ENCODE measurements at places on chromosomes 3 and 15.

DNA sequence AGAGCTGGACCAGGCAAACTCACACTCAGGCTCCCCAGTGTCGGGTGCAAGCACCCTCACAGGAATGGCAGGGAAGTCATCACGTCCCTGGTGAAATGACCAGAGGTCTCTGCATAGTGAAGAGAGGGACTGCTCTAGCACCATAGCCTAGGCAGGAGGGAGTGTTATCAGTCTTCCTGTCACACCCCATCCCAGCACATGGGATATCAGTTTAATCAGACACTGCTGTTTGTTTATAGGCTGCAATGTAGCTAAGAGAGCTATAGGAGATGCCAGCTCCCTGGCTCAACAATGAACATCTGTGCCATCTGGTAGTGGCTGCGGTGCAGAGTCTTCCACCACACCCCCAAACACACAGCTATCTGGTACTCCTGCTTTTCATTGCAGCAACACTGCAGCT lies 776.6 kb downstream of the ZNF385D start:
- DNase-seq: no peak

- DNase-seq: no peak
These were observed 57.5 kb downstream of the RBPMS2 start for GRCh38 chr15:64717735-64718495.

DNA sequence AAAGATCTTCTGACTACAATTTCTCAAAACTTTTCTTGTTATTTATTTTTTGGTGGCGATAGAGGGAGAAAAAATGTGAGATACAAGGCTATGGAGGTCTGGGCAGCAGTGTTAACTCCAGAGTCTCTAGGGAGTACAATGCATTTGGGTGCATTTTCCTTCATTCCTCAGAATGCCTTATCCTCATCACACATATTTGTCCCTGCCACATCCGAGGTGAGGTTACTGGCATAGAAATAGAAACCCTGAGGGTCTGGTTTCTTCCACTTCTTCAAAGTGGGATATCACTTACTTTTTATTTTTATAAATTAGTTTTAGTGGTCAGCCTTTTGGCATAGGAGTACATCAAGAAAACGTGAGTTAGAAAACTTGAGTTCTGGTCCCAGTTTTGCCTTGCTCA lies 150.4 kb downstream of the TIGIT start:
- DNase-seq: no peak

GRCh38 chr3:73021301-73021835 lies 24.8 kb downstream of the PPP4R2 start:
- no peak for DNase-seq

DNA sequence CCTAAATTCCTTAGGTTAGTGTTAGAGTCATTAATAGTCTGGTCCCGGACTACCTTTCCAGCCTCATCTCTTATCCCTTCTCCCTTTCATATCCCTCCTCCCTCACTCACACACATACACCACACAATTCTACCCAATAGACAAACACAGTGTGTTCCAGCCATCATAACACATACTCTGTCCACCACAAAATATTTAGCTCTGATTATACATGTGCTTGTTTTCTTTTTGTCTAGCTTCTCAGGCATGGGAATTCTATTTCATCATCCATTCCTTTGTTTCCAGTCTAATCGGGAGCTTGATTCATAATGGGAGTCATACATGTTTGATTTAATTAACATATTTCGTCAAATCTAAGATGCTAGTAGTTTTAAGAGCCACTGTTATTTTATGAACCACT lies 161.8 kb upstream of the BFSP2 start:
- no peak for DNase-seq

DNA sequence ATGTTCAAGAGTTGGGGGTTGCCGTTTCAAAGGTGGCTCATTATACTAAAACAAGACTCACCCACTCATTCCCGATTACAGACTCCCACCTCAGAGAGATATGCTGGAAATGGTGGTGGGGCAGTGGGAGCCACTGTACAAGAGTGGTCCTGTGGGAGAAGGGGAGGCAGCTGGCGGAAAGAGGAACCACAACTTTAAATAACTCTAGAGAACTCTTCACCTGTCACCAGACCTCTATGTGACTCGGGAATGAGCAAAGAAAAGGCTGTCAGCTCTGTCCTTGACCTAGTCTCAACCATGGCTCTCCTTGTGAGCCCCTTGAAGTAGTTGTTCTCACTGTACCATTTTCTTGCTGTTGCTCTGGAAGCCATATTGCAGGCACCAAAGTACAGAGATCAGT lies 293.8 kb downstream of the CHST2 start:
- no peak for DNase-seq

DNA sequence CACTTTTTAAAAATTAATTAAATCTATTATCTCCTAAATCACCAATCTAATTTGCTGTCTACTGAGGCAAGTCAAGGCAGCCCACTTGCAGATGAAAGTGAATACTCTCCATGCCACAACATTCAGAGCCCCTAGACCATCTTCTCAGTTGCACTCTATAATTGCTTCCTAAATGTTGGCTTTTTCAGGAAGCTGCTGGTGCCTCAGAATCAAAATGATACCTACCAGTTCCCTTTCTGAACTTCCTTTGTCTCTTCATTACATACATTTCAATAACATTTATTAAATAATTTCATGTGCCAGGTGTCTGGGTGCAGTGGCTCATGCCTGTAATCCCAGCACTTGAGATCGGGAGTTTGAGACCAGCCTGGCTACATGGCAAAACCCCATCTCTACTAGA lies 124.1 kb downstream of the SERPINI1 start:
- DNase-seq: no peak
